CD4-positive, alpha-beta T cell treated with Interleukin-4 for 4 hours (primary cell): ENCODE measurements at places on chromosomes 11 and 22.

- DNase-seq, result no peak
Measured at GRCh38 chr22:24068377-24068680, 57.2 kb downstream of the CABIN1 start.

GRCh38 chr22:37354261-37354660 is 72.0 kb downstream of the CYTH4 start:
- no peak for DNase-seq

GRCh38 chr22:37021710-37022482 is 2.4 kb downstream of the MPST start:
- peak; percentile 42 for DNase-seq

- DNase-seq, result peak; percentile 14
Measured at GRCh38 chr22:19889951-19890350, 35.3 kb upstream of the GNB1L start.

DNA sequence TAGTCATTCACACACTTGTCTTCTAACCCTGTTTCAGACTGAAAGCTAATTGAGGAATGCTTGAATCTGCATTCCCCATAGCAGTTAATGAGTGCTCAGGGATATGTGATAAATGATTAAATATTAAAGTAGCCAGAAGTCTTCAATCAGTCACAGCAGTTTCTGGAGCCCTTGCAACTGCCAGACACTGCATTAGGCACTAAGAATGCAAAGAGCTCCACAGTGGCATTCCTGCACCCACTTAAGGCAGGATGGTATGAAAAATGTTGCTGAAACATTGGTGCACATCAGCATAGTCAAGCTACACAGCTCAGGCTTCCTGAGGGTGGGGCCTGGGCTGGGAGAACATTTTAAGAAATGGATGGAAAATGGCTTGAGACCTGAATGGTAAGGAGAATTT is 6.5 kb downstream of the DTX4 start:
- no peak for DNase-seq

DNA sequence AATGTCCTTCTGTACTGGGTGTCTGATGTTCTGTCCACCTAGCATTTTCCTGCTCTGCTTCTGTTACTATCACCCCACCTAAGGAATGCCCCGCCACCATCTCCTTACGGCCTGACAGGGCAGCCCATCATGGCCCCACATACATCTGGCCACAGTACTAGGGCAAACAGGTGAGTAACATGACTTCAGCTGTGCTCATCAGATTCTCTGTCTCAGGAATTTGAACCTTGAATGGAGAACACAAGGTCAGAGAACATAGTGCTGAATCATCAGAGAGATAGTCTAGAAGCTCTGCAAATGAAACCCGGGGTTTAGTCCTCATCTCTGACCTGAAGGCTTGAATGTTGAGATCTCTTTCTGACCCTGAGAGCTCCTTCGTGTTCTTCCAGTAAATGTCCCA is 32.4 kb downstream of the ZC3H12C start:
- no peak for DNase-seq

DNA sequence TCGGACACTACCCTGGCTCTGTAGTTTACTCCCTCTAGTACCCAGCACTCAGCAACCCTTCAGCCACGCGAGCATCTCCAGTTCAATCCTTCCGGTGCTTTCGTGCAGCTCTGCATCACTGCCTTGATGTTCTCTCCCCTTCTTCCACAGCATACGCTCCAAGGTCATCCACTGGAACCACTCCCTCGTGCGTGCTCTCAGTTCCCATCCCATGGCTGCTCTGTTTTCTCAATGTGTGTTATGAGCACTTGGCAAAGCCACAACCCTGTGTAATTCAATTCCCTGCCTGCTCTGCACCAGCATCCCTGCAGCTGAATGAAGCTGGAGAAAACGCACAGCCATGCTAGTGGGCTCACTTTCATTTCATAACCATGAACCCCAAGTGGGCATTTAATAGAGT is 38.5 kb upstream of the NFRKB start:
- DNase-seq, result no peak

- DNase-seq, result no peak
Measured at GRCh38 chr11:295351-296170, 3.8 kb downstream of the IFITM5 start.

- DNase-seq, result no peak
Measured at GRCh38 chr11:110356762-110357671, 60.6 kb upstream of the RDX start.

DNA sequence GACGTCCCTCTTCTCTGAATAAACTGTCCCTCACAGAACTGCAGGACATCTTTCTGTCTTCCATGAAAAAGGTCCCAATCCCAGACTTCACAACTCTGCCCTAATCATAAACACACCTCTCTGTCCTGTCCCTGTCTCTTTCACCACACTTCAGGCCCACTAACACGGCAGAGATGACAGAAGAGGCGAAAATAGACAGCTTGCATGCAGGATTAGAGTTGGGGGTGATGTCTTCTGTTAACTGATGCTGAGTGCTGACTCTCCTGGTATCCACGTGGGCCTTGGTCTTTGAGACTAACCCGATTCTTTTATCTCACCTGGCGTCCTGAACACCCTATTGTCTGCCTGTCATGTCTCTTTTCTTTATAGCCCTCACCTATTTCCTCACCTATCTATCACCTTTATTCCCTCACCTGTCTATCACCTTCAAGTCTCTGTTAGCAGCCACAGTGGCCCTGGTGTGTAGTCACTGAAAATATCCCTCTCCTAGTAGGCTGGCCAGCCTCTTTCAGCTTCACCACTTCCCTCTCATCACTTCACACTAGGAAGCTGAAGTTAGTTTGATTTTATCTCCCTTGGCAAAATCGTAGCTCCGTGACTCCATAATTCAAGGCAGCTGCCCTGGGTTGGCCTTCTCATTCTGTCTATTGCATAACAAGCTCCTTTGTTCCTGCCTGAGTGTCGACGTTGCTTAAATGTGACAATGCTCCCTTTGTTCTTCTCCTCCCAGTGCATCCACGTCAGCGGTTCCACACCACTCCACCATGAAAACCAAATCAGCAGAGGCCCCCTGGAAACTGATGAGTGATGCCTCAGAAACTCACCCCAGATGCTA is 30.6 kb upstream of the DRD2 start:
- DNase-seq, result no peak

DNA sequence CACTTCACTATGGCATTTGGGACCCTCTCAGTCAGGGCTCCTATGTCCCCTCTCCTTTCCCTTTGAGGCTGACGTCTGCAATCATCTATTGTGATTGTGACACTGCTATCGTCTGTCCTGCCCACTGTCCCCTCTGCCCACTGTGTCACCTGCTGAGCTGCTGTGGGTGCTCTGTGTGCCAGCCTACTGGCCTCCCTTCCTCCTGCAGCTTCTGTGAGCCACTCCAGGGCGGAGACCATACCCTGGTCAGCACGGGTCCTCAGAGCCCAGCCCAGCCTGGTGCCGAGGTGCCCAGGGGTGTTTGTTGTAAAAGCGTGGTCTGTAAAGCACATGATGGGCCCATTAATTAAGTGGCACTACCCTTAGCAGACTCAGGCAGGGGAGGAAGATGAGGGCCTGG is 29.4 kb downstream of the MPPED1 start:
- DNase-seq, result no peak

GRCh38 chr11:78476066-78476465 is 58.4 kb upstream of the GAB2 start:
- no peak for DNase-seq

- DNase-seq, result no peak
Measured at GRCh38 chr22:32949391-32950173, 108.6 kb downstream of the SYN3 start.

GRCh38 chr11:128949791-128950454 is 7.3 kb upstream of the TP53AIP1 start:
- no peak for DNase-seq
